ENCODE measurements at places on chromosomes 7 and 10.

GRCh38 chr7:39085590-39086049 lies 107.9 kb downstream of the POU6F2 start:
- no peak for DNase-seq

- no peak for DNase-seq
These were observed 79.2 kb upstream of the PPP1R3C start for GRCh38 chr10:91711885-91712680.

- no peak for DNase-seq
These were observed 17.7 kb upstream of the FAM20C start for GRCh38 chr7:174716-175115.

DNA sequence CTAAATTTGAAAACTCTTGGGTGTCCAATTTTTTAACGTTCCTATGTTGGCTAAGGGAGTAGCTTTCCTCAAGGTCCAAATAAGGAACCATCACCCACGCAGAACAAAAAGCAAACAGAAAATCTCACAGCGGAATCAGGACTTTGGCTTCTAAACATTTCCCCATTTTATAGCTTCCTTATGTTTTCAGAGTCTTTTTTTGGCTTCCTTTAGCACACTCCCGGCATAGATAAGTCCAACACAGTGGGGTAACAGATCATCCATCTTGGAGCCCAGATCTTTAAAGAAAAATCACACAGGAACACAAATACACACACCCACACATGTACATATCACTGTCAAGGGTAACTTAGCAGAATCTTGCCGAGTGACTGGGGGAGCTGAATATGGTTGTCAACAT lies 4.2 kb upstream of the TCF7L2 start:
- DNase-seq, result no peak

- DNase-seq, result no peak
These were observed 39.1 kb upstream of the TCERG1L start for GRCh38 chr10:131350660-131351059.

DNA sequence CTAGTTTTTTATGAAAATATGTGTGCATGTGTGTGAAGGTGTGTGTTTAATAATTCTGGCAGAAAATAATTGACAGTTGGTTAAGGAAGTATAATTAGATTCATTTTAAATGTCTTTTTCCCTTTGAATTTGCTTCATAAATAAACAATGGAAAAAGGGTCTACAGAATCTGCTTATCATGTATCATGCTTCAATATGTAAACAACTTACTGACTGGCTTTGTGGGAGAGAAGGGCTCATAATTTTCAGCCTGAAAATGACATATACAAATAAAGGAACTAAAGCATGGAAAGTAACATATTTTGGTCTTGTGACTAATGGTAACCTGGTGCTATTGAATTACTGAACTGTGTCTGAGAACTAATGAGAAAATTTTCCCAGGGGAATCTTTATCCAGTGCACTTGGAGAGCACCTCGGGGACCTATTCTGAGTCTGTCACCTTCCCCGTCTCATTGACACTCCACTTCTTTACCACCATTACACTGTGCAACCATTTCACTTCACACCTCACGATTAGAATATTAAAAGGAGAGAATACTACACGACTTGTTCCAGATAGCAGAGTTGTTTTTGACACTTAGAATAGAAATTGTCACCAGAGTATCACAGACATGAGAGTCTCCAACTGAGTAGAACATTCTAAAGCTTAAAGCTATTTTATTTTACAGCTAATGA lies 298.6 kb downstream of the TFEC start:
- no peak for DNase-seq

DNA sequence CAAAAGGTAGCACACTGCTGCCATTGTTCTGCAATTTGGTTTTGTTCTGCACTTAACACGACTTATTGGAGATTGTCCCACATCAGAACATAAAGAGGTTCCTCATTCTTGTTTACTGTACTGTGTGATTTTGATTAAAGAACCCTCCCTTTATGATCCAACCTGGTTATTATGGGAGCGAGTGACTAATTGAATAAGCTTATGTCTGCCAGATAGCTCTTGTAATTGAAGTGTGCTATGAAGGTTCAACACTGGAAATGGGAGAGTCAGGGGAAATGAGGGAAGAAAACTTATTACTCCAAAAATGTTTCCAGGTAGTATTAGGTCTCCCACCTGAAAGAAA lies 33.9 kb downstream of the CASP7 start:
- no peak for DNase-seq

DNA sequence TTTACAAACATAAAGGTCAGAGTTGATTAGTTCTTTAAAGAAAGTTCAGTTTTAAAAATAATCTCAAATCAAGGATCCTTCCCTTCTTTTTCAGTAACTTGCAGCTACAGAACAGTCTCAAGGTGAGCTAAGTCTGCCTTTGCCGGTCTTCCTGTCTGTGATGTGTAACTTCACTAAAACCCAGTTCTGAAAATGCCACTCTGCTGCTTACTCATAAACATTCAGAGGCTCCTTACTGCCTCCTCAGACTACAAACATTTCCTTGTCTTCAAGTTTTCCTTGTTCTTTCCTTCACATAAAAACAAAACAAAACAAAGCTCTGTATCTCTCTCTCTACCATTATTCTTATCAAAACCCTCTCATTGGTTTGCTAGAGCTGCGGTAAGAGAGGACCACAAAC lies 128.7 kb downstream of the ETV1 start:
- DNase-seq, result no peak

DNA sequence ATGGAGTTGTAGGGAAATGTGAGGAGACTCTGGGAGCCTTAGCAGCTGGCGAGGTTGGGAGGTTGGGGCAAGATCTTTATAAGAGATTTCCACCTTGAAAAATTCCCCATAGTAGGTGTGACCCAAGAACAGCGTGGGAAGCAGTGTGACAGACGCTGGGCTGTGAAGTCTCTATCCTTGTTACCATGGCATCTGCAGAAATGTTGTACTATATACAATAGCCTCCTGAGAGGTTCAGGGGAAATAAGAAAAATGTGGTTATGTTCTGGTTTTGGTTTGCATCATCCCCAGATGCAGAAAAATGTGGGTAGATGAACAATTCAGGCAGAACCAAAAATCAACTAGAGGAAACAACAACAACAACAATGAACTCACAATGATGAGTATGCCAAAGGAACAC lies 498.6 kb downstream of the SH2D4B start:
- DNase-seq, result no peak

DNA sequence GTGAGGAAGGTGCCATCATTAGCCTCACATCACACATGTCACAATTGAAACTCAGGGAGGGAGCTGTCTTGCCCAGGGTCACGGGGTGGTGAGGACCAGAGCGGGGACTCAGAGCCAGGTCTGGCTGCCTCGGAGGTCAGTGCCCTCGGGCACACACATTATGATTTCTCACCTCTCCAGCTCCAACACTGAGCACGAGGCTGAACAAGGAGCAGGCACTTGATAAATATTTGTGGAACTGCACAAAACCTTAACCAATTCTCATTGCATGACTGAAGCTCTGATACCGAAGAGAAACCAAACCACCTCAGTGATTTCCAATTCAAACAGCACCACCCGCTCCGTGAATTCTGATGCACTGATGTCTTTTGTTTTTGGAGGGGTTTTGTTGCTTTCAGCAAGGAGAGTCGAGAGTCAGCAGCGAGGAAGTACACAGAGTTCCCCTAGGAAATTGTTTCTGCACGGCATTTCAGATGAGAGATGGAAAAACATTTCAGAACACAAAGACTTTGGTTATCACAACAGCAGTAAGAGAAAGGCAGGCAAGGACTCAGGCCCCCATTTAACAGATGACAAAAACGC lies 55.3 kb upstream of the ZMIZ1 start:
- DNase-seq, result no peak

DNA sequence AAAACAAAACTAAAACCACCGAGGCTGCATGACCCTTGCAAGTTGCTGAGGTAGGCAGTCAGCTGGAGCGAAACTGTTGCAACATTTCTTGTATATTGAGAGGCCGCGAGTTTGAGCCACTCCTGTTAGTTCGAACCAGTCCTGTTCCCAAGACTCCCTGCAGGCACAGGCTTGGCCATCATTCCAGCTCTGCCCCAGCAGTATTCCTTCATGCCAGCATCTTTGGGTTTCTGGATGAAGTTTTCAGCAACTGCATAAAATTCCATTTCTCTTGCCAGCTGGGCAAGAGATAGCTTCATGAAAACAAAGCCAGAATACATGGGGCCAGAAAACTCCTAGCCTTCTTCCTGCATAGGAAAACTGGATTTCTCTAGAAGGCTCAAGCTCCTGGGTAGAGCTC lies 207.6 kb downstream of the FRMD4A start:
- DNase-seq, result no peak

DNA sequence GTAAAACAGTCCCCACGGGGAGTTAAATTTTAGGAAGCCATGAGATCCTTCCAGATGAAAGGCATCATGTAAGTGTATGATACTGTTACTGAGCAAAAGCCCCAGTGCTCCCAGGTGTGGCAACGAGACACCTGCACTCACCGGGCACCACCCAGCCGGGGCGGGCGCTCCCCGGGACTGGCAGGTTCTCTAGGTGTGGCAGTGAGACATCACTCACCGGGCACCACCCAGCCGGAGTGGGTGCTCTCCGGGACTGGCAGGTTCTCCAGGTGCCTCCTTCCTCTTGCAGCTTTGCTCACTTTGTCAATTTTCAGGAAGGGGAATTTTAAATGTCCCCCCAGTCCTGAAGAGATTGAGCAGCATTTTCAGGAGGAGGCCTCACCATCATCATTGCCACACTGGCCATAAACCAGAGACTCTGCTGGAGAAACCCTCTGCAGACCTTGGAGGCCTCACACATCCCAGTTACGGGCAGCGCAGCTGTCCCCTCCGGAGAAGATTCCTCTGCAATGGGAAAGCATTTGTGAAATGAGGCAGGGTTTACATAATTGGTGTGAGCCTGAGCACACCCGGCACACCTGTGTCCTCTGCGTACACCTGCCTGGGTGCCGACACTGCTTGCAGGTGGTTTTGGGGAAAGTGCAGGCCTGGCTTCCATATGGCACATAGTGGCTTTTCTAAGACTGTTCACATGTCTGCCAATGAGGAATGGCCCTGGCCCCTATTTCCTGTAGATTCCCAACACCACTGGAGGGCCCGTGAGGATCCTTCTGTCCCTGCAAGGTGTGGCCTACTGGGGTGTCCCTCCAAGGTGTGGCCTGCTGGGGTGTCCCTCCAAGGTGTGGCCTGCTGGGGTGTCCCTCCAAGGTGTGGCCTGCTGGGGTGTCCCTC lies 191.4 kb downstream of the EBF3 start:
- no peak for DNase-seq

GRCh38 chr10:78341953-78342614 lies 308.4 kb downstream of the RPS24 start:
- no peak for DNase-seq

- DNase-seq, result peak; percentile 25
These were observed 4.4 kb downstream of the BAG3 start for GRCh38 chr10:119655566-119656001.

DNA sequence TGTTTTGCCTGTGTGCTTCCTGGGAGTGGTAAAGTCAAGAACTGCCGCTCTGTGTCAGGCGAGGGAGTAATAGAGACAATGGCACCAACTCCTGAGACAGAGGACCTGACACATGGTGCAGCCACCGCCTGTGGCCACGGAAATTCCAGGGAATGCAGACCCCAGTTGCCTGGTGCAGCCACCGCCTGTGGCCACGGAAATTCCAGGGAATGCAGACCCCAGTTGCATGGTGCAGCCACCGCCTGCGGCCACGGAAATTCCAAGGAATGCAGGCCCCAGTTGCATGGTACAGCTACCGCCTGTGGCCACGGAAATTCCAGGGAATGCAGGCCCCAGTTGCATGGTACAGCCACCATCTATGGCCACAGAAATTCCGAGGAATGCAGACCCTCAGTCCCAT lies 8.7 kb downstream of the DIP2C start:
- DNase-seq, result no peak

GRCh38 chr10:8294779-8295178 lies 240.3 kb downstream of the GATA3 start:
- no peak for DNase-seq

GRCh38 chr7:49775949-49776443 lies 2.6 kb downstream of the VWC2 start:
- DNase-seq, result no peak

- no peak for DNase-seq
These were observed 33.3 kb upstream of the MNX1 start for GRCh38 chr7:157043745-157044144.

All from HTR-8/SVneo (cell line).